CD4-positive, CD25-positive, alpha-beta regulatory T cell (primary cell): ENCODE measurements at places on chromosomes 3 and 15. TPM values are rescaled to one million over a fixed set of nuclear protein-coding genes. Genes with fewer than 3 reads are reported as not detected.
A peak's percentile ranks its signal among the peaks of the same experiment; 100 is the strongest.

Gene TM6SF1
- 0.42 TPM for total RNA-seq

Gene SNX1
- 112 TPM for total RNA-seq

Gene WHAMM
- total RNA-seq, result 66.4 TPM

Gene HDC
- 3.5 TPM for total RNA-seq

Gene CD86
- not detected for total RNA-seq

Gene MYL3
- not detected for total RNA-seq

Gene CLDN18
- total RNA-seq, result not detected

Gene EPHA6
- not detected for total RNA-seq

Gene GRK7
- total RNA-seq, result not detected

Gene HGD
- 4.7 TPM for total RNA-seq

Gene SPTBN5
- 2.7 TPM for total RNA-seq

Gene ANKRD34C
- not detected for total RNA-seq

DNA sequence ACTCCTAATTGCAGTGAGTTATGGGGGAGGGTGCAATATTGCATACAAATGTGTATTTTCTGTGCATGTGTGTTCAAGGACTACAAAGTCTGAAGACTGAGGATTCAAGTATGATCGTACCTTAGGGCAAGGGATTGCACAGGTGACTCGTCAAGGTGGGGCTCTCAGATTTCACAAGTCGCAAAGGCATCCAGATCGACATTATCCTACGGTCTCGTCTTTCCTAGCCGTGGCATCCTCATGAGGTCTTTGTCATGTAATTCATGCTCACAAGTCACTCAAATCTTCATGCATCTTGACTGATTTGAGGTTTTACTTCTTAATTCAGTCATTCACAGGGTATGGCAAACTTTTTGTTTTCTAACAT, 191.4 kb upstream of the HES1 start:
- no peak for DNase-seq

GRCh38 chr3:135736740-135737139, 228.8 kb upstream of the PPP2R3A start:
- peak; percentile 13 for DNase-seq

DNA sequence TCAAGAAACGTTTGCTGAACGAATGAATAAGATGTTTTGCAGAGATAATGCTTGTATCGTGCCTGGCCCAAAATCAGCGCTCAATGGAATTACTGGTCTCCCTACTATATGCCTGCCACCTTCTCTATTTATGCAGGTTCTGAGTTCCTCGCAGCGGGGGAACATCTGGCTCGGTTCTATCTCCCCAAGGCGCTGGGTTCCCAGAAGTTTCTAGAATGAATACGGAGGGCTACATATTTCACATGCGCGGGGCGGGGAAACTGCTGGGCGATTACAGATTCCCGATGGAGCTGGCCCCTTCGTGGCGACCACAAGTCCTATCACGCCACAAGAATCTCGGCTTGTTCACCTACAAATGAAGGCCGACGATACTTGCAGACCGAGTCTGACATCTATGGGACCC, 411 bp upstream of the EIF2B5 start:
- no peak for DNase-seq

DNA sequence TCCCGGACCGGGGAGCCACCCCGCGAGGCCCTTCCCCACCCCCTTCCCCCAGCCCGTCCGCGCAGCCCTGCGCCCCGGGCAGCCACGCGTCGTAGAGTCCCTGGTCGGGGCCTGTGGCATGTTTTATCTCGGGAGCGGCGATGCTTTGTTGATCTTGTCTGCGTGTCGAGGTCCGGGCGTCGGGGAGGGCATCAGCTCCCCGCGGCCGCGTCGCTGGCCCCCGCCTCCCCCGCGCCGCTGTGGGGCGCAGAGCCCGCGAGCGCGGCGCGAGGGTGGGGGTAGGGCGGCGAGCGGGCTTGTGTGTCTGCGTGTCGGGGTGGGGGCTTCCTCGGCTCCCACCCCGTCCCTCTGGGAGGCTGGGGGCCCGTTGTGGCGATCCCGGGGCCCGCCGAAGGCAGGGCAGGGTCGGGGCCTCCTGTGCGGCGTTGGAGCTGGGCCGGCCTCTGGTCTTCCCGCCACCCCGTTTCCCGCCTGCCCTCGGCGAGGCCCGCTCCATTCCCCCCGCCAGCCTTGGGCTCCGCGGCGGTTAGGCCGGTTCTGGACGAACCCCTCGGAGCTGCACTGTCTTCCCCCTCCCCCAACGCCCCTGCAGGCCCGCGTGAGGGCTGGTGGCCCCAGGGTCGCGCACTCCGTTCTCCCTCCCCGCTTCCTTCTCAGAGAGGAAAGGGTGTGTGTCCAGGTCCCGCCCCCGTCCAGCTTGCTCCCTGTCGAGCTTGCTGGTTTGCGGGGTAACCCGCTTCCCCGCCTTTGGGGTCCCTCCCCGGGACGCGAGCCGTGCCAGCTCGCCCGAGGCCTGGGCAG, 695 bp downstream of the GMPS start:
- peak; percentile 15 for DNase-seq

DNA sequence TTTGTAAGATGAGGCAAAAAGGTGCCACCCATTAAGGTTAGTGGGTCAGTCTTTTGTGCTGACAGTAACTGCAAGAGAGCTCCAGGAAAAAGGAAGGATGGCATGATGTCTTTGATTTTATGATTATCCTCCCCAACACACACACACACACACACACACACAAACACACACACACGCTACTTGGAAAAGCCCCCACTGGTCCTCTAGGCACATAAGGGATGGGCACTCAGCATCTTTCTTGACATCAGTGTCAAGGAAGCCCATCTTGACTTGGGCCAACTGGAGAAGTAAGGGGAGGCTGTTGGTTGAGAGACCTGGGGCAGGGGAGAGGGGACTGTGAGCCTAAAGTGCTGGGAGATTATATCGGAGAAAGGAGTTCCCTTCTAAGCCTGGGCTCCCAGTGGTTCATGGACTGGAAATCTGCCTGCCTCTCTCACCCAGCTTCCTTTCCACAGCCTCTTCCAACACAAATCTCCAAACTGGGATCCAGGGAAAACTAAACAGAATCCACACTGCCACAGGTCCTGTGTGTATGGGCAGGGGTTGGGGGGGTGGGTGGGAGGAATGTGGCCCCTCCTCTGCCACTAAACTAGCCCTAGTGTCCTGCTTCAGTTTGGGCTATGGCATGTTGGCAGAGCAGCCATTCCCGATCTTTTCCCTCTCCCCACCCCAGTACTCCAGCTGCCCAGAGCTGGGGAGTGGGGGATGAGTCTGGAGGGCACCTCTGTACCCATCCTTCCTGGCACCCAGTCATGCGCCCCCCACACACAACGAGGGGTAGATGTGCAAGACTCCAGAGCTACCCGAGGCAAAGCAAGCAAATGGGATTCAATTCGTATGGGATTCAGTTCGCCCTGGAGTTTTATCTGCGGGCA, 1.6 kb downstream of the AMOTL2 start:
- no peak for DNase-seq

DNA sequence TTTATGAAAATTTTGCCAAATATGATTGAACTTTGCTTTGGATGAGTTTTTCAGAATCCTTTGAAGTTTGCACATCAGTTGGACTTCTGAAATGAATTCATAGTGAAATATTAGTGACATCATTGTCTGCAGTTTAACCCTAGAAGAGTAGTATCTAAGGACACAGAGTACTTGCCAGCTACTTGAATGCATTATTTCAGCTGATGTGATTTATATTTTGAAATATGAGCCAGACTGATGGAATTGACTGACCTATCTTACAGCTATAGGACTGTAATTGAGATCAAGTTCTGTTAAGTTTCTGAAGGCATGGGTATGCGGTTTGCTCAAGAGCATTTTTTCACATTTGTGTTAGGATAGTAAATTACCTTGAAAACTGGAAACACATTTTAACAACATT, 51.2 kb downstream of the LYSMD4 start:
- no peak for DNase-seq

DNA sequence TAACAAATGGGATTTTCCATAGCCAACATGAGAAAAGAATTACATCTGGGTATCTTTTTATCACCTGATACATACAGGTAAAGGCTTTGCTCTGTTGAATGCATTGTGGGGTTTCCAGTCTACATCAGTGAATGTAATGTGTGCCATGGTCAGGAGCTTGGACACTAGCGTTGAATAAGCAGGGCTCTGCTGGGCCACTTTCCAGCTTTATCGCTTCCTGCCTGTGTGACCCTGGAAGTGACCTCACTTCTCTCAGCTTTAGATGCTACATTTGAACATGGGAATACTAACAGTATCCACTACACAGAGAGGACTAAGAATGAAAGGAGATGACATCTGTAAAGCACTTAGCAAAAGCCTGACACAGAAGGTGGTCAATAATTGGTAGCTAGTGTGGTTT, 40.1 kb downstream of the TTC23 start:
- no peak for DNase-seq

GRCh38 chr3:100709842-100710260, 557 bp downstream of the TFG start:
- peak; percentile 32 for DNase-seq

DNA sequence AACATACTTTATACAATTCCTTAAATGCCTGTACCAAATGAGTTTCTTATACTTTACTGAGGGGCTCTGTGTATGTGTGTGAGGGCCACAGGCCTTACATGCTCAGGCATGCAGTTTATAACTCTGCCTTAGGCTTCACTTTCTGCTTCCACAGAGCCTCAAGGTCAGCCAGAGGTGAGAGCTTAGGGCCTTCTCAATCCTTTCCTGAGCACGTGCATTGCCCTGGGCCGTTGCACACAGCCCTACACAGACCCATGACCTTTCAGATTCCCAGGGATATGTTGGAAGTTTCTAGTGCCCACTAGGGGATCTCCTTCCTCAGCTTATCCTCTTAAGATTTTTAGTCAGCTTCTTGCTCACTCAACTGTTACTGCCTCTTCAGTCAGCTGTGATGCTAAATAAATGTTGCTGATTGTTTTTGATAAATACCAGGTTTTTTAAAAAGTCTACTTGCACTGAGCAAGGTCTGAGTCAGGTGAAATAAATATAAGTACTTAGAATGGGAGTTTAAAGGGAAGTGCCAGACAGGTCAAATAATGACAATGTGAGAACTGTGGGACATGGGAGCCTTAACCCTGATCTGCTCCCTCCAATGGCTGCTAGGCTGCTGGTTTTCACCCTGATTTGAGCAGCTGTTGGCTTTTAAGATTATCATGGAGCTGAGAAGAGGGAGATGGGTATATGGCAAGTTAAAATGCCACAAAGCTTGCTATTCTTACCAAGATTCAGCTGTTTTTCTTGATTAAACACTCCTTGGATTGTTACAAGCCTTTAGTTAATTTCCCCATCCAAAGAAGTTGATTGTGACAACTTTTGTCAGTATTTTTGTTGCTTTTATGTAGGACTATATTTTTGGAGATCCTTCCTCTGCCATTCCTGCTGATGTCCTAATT, 169.5 kb downstream of the PLD1 start:
- no peak for DNase-seq

DNA sequence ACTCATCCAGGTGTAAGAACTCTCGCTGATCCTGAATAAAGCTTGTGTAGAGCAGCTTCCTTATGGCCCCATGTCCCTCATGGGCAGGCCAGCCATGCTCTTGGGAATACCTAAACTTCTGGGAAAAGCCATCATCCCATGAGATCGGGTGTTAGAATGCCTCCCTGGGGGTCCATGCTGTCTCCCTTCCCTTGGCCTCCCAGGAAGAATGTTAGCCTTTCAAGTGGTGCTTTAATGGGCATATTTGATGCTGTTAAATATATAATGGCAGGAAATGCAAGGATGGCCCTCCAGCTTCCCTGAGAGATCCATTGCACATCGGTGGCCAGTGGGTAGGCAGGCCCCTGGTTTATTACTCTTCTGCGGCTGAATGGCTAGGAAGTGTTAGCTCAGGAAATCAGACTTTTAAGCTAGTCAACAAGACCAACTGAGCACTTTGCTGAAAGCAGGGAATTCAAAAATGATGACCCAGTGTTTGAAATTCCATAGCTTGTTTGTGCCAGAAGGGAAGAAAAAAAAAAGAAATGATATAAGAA, 60.5 kb upstream of the LRTM1 start:
- no peak for DNase-seq

DNA sequence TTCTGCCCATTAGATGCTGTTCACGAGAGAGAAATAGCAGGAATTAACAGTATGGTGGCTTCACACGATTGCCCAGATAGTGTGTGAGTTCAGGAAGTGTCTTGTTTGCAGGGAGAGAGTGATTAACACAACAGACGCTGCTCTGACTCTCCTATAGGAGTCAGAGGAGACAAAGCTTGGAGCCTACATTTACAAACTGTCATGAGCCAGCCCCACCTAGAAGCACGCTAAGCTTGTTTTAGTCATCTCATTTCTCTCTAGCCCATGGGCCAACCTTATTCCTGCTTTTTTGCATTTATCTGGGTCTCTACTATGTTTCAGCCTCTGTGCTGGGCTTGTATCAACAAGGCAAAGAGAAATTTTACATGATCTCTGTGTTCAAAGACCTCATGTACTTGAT, 128.3 kb upstream of the BFSP2 start:
- no peak for DNase-seq

- no peak for DNase-seq
These were observed 68.4 kb upstream of the HACD2 start for GRCh38 chr3:123653221-123653682.
